Heart left ventricle (tissue), 16 donors: ENCODE measurements at places on chromosomes 2 and 18. TPM values are rescaled to one million over a fixed set of nuclear protein-coding genes. Genes with fewer than 3 reads are reported as not detected.
A peak's percentile ranks its signal among the peaks of the same experiment; 100 is the strongest.

Gene GNLY
- total RNA-seq, result 2.1 TPM

Gene OTOS
- total RNA-seq, result not detected

DNA sequence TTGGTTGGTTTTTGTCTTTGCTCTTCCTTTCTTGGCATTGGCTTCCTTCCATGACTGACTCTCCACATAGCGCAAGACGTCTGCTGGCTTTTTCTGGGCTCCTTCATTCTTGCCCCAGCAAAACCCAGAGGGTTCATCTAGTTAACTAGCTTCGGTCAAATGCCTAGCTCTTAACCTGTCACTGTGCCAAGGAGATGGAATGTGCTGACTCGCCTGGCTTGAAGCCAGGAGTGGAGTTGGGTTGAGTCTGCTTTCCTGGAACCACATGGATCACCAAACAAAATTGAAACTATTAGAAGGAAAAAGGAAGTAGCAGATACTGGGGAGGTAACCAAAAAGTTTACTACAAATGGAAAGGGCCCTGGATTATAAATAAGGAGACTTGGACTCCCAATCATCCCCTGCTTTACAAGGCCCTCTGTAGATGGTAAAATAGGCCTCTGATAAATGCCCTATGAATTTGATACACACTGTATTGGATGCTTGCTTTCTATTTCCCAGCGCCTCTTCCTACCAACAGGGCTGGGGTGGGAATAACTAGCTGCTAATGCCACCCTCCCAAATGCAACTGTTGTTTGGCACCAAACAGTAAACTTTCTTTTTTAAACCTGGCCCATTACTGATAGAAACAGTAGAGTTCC is 11.3 kb downstream of the MALT1 start:
- DNase-seq, result peak; percentile 46

Gene C2orf66
- total RNA-seq, result not detected

DNA sequence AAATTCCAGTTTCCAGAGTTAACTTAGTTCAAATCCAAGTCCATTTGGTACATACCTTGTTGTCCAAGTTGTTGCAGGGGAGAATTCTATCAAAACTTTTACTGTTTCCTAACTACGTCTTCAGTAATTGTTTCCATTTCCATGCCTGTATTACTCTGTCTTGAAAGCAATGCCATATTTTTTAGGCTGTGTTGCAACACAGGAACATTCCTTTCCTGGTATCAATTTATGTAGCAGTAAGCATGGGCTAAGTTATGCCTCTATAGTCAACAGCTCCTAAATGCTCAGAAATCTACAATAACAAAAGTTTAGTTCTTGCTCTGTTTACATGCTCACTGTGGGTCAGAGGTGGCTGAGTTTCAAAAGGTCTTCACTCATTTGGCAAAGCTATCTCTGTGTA is 1943.8 kb upstream of the PIK3C3 start:
- DNase-seq, result no peak

Gene PAX8
- total RNA-seq, result not detected
